ENCODE measurements at places on chromosomes 16 and 17.

DNA sequence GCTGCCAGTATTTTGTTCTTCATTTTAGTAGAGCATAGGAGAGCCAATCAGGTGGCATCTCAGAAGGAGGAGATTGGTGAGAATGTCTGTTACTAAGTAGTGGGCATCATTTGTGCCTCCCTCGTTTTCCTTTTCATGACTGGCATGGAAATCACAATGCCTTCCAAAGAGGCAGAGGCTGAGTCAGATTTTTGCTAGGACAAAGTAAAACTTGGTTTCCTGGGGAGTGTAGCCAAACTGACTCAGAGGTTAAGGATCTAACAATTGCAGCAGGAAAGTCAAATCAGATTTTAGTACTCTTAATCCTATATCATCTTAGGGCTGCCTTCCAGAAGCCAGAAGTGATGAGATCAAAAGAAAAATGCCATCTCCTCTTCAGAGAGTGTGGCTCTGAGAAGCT, 138.7 kb downstream of the ANKFN1 start:
- DNase-seq, result no peak

- no peak for DNase-seq
Measured at GRCh38 chr16:56258508-56259424, 67.5 kb downstream of the GNAO1 start.

GRCh38 chr16:57680842-57681375, 12.8 kb downstream of the ADGRG3 start:
- DNase-seq, result no peak

DNA sequence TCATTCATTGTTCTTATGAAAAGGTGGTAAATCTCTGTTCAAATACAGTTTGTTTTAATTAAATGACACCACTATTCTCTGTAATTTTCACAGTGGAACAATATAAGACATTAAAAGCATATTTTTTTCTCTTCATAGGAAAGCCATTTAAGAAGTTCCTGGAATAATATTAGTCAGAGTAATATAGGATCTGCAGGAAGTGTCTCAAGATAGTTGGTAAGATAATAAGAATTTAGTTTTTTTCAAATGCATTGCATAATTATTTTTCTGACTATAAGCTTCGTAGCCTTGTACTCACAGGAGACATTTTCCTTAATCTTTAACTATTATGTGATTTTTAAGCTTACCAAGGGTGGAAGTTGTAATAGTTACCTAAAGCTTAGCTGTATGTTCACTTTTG, 16.9 kb downstream of the STXBP4 start:
- DNase-seq, result no peak

- no peak for DNase-seq
Measured at GRCh38 chr17:76924345-76925342, 56.4 kb downstream of the MGAT5B start.

- DNase-seq, result no peak
Measured at GRCh38 chr17:57009737-57010445, 32.0 kb downstream of the SCPEP1 start.
